ENCODE measurements at places on chromosomes 3 and 15. TPM values are rescaled to one million over a fixed set of nuclear protein-coding genes. Genes with fewer than 3 reads are reported as not detected.

DNA sequence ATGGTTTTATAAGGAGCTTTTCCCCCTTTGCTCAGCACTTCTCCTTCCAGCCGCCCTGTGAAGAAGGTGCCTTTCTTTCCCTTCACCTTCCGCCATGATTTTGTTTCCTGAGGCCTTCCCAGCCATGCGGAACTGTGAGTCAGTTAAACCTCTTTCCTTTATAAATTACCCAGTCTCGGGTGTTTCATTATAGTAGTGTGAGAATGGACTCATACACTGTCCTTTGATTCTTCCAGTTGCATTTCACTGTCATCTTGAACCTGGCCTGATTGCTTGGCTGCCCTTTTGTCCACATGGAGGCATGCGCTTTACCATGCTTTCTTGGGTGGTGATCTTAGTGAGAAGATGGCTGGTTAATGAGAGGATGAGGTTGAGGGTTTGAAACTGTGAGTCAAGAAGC, 23.2 kb downstream of the USP13 start:
- H3K4me1 ChIP-seq, result peaks cover 3% of the 10 kb centered on the region
- H3K27ac ChIP-seq, result no peak overlapping the region
- H3K4me3 ChIP-seq, result no peak overlapping the region

- H3K4me3 ChIP-seq, result no peak overlapping the region
- no peaks in the 10 kb centered on the region for H3K27me3 ChIP-seq
Observed at GRCh38 chr15:49135342-49135857, 20.0 kb downstream of the COPS2 start.

SPTSSB gene
- total RNA-seq, result not detected

- H3K36me3 ChIP-seq, result peaks cover 24% of the 10 kb centered on the region
- peaks cover 1% of the 10 kb centered on the region for H3K27me3 ChIP-seq
- no peak for DNase-seq
- H3K4me1 ChIP-seq, result peaks cover 33% of the 10 kb centered on the region
- H3K27ac ChIP-seq, result no peak overlapping the region
Observed at GRCh38 chr3:192867645-192868044, 50.0 kb downstream of the MB21D2 start.

CYP1A2 gene
- total RNA-seq, result not detected

- no peak for DNase-seq
- H3K27me3 ChIP-seq, result no peaks in the 10 kb centered on the region
- no peaks in the 10 kb centered on the region for H3K36me3 ChIP-seq
Observed at GRCh38 chr3:21185816-21186314, 565.1 kb downstream of the ZNF385D start.

ROPN1 gene
- not detected for total RNA-seq

DNA sequence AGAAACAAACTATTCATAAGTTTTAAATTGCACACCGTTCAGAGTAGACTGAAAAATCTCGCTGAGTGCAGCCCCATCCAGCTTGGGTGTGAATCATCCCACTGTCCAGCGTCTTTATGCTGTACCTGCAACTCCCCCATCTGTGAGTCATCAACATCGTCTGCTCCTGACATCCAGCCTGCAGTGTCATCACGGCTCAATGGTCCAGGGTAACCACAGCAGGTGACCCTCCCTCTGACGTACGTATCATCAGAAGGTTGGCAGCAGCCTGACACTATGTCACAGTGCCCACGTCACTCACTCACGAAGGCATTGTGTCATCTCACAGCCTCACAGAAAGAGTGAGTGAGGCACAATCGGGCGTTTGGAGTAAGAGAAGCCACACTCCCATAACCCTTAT, 65.2 kb downstream of the TPRA1 start:
- no peaks in the 10 kb centered on the region for H3K4me1 ChIP-seq
- peaks cover 4% of the 10 kb centered on the region for H3K27me3 ChIP-seq
- no peak overlapping the region for H3K4me3 ChIP-seq
- H3K27ac ChIP-seq, result no peak overlapping the region
- DNase-seq, result no peak
- H3K36me3 ChIP-seq, result no peaks in the 10 kb centered on the region

CILP gene
- 0.02 TPM for total RNA-seq

GRCh38 chr3:16279010-16279801, 14.2 kb downstream of the OXNAD1 start:
- H3K27me3 ChIP-seq, result no peaks in the 10 kb centered on the region
- H3K36me3 ChIP-seq, result peaks cover 28% of the 10 kb centered on the region
- H3K27ac ChIP-seq, result no peak overlapping the region
- H3K4me3 ChIP-seq, result no peak overlapping the region

DNA sequence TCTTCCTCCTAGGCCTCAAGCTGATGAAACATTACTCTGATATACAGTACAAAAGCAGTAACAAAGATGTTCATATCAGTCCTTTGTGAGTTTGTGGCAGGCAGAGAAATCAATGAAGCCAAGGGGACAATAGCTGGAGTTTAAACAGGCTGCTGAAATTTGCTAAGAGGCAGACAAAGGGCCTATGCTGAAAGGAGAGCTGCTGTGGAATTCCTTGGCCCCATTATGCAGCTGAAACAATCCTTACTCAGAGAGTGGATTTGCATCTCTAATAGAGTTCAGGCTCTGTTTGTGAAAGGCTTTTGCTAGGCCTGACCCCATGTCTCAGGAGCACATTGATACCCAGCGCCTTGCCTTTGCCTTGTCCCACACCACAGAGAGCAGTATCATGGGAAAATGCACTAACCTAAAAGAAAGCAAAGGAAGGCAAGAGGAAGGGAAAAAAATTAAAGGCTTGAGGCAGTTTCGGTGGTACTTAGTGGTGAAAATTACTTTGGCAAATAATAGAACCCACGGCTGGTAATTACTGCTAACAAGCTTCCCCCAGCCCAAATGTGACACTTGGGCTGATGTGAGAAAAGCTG, 195.0 kb upstream of the EPHA3 start:
- no peak overlapping the region for H3K4me3 ChIP-seq
- H3K36me3 ChIP-seq, result no peaks in the 10 kb centered on the region
- H3K4me1 ChIP-seq, result no peaks in the 10 kb centered on the region
- no peak overlapping the region for H3K27ac ChIP-seq
- DNase-seq, result no peak

DNA sequence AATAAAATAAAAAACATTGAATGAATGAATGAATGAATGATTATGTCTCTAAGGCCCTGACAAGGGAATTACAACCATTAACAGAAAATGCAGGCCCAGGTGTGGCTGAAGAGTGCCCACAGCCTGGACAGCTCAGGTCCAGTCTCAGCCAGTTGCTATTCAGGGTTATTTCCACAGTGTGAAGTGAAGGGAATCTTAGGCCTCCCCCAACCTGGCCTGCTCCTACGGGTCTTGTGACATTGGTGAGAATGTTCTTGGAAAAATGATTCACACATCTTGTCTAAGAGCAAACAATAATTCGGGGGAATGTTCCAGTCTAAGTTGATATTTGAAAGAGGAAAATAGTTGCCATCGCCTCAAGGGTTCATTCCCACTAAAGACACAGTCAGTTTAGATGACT, 37.0 kb downstream of the MINDY4B start:
- no peaks in the 10 kb centered on the region for H3K36me3 ChIP-seq
- H3K4me3 ChIP-seq, result no peak overlapping the region
- H3K27ac ChIP-seq, result no peak overlapping the region
- no peak for DNase-seq
- H3K4me1 ChIP-seq, result peaks cover 3% of the 10 kb centered on the region

KIF7 gene
- total RNA-seq, result 1.9 TPM

DNA sequence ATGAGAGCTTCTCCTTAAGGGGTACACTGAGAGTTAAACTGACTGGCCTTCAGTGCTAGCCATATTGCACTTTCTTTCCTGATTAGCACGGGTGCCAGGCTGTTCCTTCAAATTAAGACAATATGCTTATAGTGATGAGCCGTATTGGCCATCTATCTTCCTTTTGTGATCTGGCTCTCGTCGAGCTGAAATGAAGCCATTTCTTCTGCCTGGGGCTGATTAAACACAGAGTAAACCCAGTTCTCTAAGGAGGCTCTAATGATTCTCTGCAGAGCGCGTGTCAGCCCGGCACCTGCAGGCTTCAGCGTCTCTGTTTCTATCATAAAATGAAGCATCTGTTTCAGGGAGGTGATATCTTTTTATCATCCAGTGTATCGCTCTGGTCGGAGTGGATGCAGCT, 107.5 kb upstream of the NR2F2 start:
- H3K27me3 ChIP-seq, result no peaks in the 10 kb centered on the region
- H3K27ac ChIP-seq, result no peak overlapping the region
- H3K4me1 ChIP-seq, result no peaks in the 10 kb centered on the region
- no peak for DNase-seq
- H3K4me3 ChIP-seq, result no peak overlapping the region

GRCh38 chr3:154025007-154025406, 96.2 kb upstream of the ARHGEF26 start:
- no peaks in the 10 kb centered on the region for H3K4me1 ChIP-seq
- peaks cover 2% of the 10 kb centered on the region for H3K27me3 ChIP-seq
- DNase-seq, result no peak

CSPG5 gene
- total RNA-seq, result 2.0 TPM

DNA sequence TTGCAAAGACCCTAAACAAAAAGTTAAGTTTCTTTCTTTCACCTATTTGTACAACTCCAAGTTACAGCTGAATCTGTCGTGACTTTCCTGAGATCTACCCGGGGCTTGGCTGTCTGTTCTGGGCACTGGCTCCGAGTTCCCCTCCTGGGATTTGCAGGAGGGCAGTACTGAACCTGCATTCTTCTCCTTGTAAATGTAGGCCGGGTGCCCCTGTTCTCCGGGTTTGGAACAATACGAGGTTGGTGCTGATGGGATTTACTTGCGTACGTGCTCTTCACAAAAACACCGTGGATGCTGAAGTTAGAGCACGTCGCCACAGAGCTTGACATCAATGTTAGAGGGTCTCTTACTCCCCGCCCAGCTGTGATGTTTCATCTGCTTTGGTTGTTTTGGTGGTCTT, 48.1 kb downstream of the KLHL25 start:
- H3K27me3 ChIP-seq, result no peaks in the 10 kb centered on the region
- no peaks in the 10 kb centered on the region for H3K4me1 ChIP-seq
- DNase-seq, result no peak
- no peak overlapping the region for H3K4me3 ChIP-seq
- H3K27ac ChIP-seq, result no peak overlapping the region
- H3K36me3 ChIP-seq, result peaks cover 41% of the 10 kb centered on the region

- DNase-seq, result no peak
- peaks cover 8% of the 10 kb centered on the region for H3K36me3 ChIP-seq
- no peak overlapping the region for H3K4me3 ChIP-seq
- H3K27me3 ChIP-seq, result peaks cover 41% of the 10 kb centered on the region
- H3K27ac ChIP-seq, result no peak overlapping the region
Observed at GRCh38 chr15:76349301-76350070, 12.9 kb downstream of the ISL2 start.

DNA sequence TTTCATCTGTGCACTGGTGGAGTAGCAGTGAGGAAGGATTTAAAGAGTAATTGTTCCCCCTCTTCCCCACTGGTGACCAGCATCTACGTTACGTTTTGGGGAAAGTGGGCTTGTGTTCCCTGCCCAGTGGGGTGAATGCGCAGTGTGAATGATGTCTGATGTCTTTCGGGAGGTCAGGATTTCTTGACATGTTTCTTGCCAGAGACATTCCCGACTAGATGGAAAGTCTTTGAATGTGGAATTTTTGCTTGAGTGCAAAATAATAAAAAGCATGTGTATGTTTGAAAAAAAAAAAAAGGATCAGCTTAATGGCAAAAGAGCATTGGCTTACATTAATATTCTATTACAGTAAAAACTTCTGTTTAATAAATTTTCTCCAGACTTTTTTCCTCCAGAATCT, 632.2 kb downstream of the FOXP1 start:
- no peak for DNase-seq
- no peaks in the 10 kb centered on the region for H3K27me3 ChIP-seq
- no peak overlapping the region for H3K27ac ChIP-seq
- H3K4me1 ChIP-seq, result no peaks in the 10 kb centered on the region

- no peak overlapping the region for H3K4me3 ChIP-seq
- peaks cover 2% of the 10 kb centered on the region for H3K27me3 ChIP-seq
- DNase-seq, result no peak
- no peaks in the 10 kb centered on the region for H3K36me3 ChIP-seq
- no peak overlapping the region for H3K27ac ChIP-seq
Observed at GRCh38 chr15:90113166-90113565, 10.9 kb upstream of the IDH2 start.

DNA sequence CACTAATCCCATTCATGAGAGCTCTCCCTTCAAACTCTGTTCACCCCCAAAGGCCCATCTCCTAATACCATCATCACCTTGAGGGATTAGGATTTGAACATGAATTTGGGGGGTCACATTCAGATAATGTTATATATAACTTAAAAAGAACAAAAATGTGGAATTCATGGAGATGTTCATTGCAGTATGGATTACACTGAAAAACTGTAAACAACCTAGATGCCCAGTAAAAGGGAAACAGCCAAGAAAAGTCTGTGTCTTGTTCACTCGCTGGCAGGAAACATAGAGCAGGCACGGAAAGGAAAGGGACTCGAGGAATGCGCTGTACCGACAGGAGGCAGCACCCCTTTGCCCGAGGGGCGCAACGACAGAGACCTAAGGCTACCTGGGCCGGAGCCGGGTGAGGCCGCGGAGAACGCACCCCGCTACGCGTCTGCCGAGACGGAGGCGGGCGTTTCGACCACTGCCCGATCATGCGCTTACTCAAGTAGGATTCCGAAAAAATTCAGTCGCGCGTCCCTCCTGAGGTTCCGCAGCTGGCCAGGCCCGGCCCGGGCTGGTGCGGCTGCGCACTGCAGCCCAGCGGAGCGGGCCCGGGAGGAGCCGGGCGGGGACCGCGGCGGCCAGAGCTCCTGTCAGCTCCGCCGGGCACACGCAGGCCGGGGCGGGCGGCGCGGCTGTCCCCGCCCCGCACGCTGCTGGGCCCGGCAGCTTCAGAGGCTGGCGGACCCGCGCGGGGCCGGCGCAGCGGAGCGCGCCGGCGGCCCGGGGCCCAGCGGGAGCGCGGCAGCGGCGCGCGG, 862 bp upstream of the MAN2A2 start:
- H3K27me3 ChIP-seq, result no peaks in the 10 kb centered on the region
- H3K4me1 ChIP-seq, result peaks cover 26% of the 10 kb centered on the region
- DNase-seq, result peak; percentile 93
- H3K36me3 ChIP-seq, result peaks cover 26% of the 10 kb centered on the region
- H3K4me3 ChIP-seq, result peak overlapping the region; percentile 87

Measured in activated CD4-positive, alpha-beta T cell treated with anti-CD3 and anti-CD28 coated beads, Interleukin-2, amount 10 ng/mL, durations not matched to agents 24 days and 14 days (primary cell).